Smooth muscle cell of bladder (primary cell): ENCODE measurements at places on chromosomes 7 and 10. TPM values are rescaled to one million over a fixed set of nuclear protein-coding genes. Genes with fewer than 3 reads are reported as not detected.

SPDYE2B gene
- total RNA-seq: not detected in 2 replicates

SSC4D gene
- 0.28 and 0.55 TPM in 2 replicates for total RNA-seq

ELN gene
- 1.8 and 4.2 TPM in 2 replicates for total RNA-seq

ABCB1 gene
- 0.65 and 1.7 TPM in 2 replicates for total RNA-seq

ASIC3 gene
- 0.14 and 0.37 TPM in 2 replicates for total RNA-seq
